ENCODE measurements at places on chromosomes 3 and 15.

GRCh38 chr3:58560771-58561311 is 16.4 kb downstream of the FAM107A start:
- DNase-seq: peak; percentile 29

DNA sequence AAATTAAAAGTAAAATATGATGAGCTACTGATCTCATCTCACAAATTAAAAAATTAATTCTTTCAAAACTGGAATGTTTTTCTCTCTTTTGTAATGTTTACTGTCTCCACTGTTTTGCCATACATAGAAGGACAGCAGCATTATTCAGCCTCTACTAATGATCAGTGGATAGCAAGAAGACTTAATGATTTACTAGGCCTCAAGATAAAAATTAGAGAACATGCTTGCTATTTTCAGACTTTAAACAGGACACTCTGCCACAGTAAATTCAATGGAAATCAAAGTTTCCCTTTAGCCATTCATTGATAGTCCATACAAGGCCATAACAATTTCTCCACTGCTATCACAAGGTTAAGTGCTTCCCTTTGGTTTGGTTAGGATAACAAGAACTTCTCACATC is 129.4 kb downstream of the TMCC1 start:
- DNase-seq: no peak

- no peak for DNase-seq
These were observed 178.4 kb upstream of the STT3B start for GRCh38 chr3:31354373-31354772.

DNA sequence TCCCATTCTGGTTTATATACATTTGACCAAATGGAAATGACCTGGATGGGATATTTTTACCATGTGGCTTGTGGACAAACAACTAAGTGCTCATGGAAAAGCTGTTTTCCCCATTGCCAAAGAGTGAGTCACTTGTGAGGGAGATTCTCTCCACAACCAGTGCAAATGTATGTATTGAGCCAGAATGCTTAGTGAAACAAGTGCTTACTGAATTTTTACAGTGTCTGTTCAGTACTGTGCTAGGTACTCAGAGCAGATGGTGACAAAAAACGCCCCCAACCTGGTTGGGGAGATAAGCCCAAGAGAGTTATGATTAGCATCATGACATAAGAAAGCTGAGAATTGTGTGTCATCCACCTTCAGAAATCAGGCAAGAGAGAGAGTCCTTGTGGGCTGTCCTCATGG is 2.3 kb downstream of the CHP1 start:
- no peak for DNase-seq

- no peak for DNase-seq
These were observed 19.4 kb downstream of the GNB5 start for GRCh38 chr15:52171807-52172206.

DNA sequence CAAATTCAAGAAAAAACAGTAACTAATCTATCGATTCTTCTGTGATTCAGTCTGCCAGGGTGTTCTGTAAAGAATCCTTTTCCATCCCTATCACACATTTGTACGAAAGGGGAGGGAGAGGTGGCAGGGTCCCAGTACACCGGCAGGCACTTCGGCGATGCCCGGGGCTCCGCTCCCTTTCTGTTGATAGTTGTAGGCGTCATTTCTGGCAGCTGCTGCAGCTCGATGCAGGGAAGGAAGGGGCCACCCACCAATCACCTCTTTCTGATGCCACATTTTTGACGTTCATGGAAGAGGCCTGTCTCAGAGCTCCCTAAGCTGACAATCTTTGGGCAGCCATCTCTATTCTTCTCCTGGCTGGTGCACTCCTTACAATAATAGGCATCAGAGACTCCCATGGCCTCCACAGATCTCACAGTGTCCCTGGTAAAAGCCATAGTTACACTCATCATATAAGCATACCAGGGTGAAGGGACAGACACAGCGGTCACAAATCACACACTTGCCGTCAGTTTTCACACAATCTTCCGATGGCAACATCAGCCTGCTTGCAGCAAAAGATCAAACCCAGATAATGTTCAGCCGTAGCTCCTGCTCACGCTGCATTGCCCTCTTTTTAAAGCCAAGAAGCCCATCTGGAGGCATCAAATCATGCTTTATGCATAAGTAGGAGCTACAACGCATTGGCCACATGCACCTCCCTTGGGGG is 60.8 kb upstream of the ZBTB38 start:
- DNase-seq: no peak

DNA sequence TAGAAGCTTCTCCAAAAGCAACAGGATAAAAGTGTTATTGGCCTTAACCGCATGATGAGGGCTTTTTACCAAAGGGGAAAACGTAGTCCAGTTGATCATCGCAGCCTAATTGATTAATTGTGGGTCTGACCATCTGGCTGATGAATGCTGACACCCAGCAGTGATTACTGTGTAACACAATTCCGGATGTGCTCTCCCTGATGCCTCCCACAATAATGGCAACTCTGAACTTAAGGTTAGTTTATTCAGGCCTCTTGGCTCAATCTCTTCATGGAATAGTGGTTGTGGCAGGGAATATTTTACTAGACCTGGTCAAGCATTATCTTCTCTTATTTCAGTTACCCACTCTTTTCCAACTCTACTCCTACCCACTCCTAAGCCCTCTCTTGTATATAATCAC is 332.9 kb downstream of the TIGIT start:
- DNase-seq: no peak

GRCh38 chr15:57218826-57219576 is 157.3 kb upstream of the CGNL1 start:
- DNase-seq: peak; percentile 79
